RWPE2 (cell line): ENCODE measurements at places on chromosomes 4 and X.

- no peak for DNase-seq
Measured at GRCh38 chr4:19888587-19888986, 363.1 kb upstream of the SLIT2 start.

DNA sequence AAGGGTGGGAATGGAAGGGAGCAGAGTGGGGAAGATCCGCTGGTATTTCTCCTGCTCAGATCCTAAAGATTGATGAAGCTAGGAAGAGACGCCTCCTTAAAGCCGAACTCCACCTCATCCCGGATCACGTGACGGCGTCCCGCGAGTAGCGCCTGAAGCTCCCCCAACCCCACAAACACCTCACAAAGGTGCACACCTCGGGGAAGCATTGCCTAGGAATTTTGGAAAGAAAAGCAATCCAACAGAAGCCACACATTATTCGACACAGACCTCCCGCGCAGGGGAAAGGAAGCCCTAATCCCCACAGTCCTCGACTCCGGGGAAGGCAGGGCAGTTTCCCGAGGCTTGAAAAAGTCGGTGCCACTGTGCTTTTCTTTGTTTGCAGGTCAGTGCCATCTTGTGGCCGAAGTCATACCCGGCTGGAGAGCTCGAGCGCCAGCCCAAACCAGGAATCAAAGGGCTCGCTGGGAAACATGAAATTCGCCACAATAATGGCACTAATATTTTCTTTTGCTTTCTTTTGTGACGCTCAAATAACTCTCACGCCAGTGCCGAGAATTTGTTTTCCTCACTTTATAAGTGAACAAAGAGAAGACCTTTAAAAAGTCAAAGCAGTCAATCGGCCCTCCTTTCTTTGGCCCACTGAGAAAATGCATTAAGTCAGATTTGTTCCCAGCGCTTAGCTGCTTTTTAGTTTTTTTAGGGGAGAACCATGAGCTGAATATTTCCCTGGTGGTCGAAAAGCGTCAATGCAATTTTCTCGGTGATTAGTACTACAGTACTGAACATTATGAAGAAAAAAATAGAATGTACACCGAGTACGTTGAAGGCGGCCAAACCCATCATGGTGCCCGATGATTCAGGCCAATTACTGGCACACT, at the start of gene NPY1R:
TSS of gene NPY1R (minus strand) at position 71 of the 881 bp plus-strand sequence. CDS start 6,042 bp downstream, outside the sequence.
- peak; percentile 64 for DNase-seq

- DNase-seq = no peak
Measured at GRCh38 chrX:140697618-140698017, 11.9 kb upstream of the LINC00632 start.

GRCh38 chr4:140220058-140220457, 66.1 kb upstream of the MAML3 start:
- DNase-seq = no peak

DNA sequence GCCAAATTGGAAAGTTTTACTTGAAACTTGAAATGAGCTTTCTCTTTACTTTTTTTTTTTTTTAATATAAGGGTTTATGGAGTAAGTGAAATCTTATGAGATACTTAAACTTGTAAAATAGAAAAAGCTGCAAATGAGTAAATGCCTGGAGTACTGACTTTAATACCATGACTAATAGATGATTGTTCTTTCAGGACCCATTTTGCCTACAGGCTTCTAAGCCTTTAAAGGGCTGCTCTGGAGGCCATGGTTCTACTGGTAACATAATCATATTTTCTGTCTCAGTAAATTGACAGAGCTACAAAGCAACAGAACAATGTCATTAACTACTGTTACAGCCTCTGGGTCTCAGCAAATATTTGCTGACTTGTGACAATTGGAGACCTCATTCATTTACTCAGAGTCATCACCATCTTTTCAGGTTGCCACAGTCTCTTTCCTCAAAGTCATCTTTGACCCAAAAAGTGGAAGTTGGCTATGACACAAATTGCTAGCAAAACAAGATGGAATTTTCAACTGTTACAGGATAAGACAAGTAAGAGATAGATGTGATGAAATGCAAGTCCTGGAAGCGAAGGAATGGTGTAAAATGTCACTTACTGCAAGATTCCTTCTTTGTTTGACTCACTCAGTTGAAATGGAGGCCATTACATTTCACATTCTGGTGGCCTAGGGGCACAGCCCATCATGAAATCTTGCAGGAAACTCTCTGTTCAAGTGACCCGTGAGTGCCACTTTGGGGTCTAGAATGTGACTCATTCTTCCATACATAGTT, 132.7 kb downstream of the BTC start:
- DNase-seq = no peak

- DNase-seq = peak; percentile 48
Measured at GRCh38 chrX:16239211-16239610, 71.9 kb downstream of the MAGEB17 start.

DNA sequence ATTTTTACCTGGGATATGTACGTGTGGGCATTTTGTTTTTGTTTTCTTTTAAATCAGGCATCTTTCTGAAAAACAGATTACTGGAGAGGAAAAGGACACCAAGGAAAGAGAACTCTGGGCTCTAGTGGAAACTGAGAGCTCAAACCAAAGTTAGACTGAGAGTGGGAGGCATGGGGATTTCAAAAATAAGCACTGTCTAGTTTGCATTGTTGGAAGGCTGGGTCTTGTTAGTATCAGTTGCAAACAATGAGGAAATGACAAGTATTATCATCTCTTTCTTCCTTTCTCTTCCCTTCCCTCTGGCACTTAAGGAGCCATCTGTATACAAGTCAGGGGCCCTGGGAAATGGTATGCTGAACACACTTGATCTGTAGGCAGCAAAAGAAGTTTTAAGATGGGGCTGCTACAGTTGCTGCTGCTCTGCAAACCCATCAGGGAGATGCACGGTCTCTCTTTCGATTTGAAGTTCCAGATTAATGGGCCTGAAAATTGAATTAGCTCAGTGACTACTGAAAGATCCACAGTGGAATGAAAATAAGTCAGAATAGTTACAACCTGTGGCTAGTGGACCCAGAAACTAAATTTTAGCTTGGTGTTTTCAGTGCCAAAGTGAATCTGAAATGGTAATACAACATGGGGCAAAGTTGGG, 48.0 kb upstream of the GRXCR1 start:
- DNase-seq = no peak

GRCh38 chr4:105291925-105292324, 145.2 kb downstream of the TET2 start:
- no peak for DNase-seq
